ACHN (cell line): ENCODE measurements at places on chromosomes 1 and 21.

DNA sequence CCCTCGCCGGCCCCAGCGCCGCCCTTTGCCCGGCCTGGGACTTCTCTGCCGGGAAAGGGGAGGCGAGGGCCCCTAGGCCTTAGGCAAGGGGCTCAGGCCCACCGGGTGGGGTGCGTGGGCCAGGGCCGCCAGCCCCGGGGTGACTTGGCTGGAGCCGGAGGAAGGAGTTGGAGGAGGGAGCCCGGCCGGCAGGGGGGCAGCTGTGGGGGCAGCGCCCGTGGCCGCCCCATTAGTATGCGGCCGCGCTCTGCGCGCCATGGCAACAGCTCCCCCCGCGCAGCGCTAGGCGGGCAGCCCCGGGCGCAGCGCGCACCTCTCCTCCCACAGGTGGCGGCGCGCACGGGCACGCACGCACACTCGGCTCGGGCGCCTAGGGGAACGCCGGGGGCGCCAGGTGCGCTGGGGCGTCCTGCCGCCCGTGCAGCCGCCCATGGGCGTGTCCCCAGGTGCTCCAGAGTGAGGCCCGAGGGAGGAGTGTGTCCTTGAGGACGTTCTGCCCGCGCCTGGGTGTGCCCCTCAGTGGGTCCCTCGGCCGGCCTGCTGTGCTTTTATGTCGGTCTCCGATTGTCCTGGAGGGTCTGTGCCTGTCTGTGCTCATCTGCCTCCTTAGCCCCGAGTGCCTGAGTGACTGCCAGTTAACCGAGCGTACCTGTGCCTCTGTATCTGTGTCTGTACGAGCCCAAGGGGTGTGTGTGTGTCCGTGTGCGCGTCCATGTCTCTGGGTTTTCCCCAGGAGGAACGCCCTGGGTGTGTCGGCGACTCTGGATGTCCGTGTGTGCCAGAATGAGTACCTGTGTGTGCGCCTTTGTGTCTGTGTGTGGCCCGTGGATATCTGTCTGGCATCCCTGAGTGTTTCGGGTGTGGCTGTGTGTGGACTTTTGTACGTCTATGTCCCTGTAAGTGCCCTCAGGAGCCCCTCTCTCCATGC lies 38.2 kb upstream of the WASF2 start:
- peak; percentile 39 for DNase-seq

DNA sequence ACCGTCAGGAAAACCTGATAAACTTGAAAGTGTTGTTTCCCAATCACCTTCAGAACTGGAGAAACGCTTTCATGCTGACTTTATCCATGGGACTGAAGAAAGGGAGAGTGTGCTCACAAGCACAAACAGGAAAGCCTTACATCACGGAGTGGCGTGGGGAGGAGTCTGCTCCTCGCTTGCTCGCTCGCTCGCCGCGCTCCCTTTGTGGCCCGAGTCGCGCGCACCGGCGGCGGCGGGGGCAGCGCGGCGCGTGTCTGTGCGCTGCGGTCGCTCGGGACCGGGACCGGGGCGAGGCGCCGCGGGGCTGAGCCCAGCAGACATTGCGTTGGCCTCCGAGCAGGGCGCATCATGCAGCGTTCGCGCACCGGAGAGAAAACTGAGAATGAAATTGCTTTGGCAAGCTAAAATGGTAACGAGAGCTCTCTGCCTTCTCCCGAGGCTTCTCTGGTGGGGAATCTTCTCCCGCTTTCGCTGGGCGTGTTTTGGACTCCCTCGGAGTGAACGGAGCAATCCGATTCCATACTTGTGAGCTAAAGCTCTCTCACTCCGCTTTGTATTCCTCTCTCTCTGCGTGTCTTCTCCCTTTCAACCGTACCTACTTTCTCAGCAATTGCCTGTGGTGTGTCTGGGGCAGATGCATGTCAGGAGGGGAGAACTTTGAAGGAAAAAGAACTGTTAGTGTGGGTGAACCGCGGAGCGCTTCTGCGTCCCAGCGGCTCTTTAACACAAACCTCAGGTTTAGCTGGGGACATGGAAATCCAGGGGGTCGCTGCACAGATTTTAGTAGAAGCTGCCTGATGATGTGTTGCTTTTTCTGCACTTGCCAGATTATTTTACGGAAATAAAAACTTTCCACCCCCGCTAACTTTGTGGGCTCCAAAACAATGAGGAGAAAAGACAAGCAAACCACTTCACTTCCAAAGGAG lies at the start of gene RGL1:
Gene RGL1 (plus strand): TSS at position 205 of the 926 bp plus-strand sequence. CDS start 178 bp downstream, at position 383.
- DNase-seq: peak; percentile 66

- no peak for DNase-seq
These were observed 4.3 kb upstream of the KRTAP13-1 start for GRCh38 chr21:30391492-30392025.

GRCh38 chr21:35606146-35606545 lies 454.2 kb downstream of the SETD4 start:
- DNase-seq: no peak

DNA sequence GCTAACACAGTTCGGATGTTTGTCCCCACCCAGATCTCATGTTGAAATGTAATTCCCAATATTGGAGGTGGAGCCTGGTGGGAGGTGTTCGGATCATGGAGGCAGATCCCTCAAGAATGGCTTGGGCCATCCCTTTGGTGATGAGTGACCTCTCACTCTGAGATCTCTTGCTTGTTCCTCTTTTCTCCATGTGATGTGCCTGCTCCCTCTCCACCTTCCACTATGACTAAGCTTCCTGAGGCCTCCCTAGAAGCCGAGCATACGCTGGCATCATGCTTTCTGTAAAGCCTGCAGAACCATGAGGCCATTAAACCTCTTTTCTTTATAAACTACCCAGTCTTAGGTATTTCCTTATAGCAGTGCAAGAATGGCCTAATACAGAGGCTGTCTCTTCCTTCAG lies 8.1 kb upstream of the PLA2G5 start:
- DNase-seq: no peak

DNA sequence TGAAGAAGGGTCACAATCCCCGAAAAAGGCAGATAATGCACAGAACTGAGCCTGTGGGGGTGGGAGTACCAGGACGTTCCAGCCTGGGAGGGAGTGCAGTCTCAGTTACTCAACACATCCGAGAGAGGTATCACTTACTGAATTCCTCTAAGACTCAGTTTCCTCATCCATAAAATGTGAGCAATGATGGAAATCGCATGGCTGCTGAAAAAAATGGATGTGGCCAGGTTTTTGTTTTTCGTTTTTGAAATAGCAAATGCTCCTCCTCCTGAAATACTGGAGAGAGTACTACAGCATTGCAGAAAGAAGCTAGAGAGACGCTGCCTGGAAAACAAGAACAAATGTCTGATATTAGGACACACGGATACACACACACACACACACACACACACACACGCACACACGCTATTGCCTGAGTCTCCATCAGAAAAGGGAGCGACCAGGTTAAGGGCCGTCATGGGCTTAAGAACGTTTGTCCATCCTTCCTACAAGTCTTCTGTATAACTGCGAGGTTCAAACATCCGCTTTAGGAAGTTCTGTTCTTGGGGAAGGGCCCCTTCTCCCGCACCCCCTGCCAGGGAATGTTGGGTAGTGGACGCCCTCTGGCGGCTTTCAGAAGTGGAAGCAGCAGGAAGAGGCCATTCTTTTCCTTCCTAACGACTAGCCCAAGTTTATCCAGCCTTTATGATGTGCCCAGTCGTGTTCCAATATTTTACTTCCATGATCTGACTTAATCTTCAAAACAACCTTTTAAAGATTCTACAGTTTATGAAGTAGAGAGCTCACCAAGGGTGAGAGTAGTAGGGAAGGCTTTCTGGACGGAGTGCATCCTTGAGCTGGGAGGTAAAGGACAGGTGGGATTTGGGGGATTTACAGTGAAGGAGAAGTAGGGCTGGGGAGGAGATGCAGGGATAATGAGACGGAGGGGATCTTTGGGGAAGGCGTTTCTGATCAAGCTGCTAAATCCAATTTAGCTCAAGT lies 699 bp upstream of the NES start:
- peak; percentile 65 for DNase-seq

- DNase-seq: no peak
These were observed 76.4 kb downstream of the TTC3 start for GRCh38 chr21:37149411-37149810.

- no peak for DNase-seq
These were observed 174.8 kb downstream of the HS2ST1 start for GRCh38 chr1:87089070-87089736.
